ENCODE measurements at places on chromosomes 5 and 9.

DNA sequence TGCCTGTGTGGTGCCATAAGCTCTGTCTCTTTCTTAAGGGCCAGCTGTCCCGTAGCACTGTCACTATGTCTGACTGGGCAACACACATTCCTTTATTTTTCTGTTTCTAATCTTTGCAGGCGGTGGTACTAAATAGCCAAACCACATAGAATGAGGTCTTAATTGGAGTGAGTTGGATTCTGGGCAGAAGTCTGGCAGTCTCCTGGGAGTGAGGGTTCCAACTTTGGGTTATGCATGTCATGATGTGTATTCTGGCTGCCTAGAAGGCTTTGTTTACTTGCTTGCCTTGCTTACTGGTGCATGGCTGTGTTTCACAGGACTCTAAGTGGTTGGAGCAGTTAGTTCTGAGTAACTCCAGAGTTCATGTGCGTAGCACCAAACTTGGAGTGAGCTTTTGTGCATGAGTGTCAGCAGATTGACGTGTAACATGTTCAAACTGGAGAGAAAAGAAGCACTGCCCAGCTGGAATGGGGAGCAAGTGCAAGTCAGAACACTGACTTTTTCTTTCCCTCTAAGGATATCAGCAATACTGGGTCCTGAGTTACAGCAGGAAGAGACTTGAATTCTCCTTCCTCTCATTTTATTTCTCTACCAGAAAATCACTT lies 185.8 kb downstream of the PCSK1 start:
- DNase-seq = no peak

DNA sequence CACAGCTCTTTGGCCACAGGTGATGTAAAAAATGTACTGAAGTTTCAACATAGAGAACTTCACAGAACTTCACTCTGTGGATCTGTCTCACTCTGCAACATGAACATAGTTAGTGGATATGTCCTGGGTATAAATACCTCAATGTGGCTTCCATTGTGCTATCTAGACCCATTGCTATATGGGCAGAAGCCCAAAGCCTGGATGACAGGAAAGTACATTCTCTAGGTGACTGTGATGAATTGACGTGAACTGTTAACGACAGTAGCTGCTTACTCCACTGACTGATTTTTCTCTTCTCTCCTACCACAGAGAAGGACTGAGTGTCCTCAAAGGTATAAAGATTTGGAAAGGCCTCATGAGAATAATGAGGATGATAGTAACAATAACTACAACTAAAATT lies 270.1 kb upstream of the FTMT start:
- DNase-seq = no peak

GRCh38 chr5:173742432-173742816 lies 126.0 kb upstream of the BOD1 start:
- no peak for DNase-seq

- DNase-seq = no peak
These were observed 235.6 kb upstream of the TUSC1 start for GRCh38 chr9:25913806-25914205.

DNA sequence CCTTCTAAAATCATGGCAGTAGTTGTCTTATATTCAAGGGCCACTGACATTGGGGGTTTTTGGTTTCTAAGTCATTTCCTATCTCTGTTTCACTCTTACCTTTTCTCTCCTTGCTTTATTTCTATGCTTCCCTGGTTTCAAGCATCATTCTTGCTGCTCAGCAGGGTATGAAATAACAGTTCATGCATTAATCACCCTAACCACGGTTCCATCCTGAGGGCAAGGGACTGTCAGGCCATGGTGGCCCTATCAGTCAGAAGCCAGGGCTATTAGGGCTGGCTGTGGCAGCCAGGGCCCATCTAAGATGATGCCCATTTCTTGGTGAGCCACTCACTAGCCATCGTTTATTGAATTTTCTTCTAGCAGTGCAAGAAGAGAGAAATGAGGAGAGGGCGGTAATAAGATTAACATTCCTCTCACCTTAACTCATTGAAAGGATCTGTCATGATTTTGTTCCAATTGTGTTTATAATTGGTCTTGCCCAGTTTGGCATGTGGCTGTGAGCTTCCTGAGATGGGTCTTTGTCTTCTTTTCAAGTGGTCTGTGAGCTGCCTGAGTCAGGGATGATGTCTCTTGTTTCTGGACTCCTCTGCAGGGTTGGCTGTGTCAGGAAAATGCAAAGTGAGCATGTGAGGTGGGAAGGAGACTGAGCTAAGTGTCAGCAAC lies 45.2 kb downstream of the CYSTM1 start:
- DNase-seq = peak; percentile 40
